ENCODE measurements at places on chromosomes 7 and 10. TPM values are rescaled to one million over a fixed set of nuclear protein-coding genes. Genes with fewer than 3 reads are reported as not detected.

- DNase-seq: no peak
Measured at GRCh38 chr7:14218338-14218737, 228.9 kb upstream of the ETV1 start.

Gene EIF5AL1
- total RNA-seq: not detected

DNA sequence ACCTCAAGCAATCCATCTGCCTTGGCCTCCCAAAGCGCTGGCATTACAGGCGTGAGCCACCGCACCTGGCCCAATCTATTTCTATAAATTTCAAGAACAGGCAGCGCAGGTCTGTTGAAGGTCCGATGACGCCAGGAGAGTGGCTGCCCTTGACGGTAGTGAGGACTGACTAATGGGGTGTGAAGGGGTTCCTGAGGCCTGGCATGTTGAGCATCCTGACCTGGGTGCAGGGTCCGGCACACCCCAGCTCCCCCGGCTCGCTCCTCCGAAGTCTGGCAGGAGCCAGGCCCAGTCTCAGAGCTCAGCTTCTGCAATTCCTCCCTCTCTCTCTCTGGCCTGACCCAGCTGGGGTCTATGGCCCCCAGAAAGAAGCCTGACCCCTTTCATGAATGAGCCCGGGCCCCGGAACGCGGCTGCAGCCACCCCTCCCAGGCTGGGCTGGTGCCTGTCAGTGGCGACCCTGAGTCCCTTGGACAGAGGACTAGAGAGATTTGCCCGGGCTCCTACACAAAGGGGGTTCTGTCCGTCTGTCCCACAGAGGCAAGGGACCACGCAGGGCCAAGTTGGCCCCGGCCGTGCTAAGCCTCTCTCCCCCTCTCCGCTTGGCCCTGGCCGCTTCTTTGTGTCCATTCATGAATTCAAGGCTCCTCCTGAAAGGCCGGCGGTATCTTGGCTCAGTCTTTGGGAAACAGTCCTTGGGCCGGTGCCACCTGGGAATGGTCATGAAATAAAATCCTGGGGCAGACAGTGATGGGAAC, 18.8 kb downstream of the MMD2 start:
- DNase-seq: no peak

- DNase-seq: peak; percentile 69
Measured at GRCh38 chr10:6133331-6134098, 44.7 kb downstream of the RBM17 start.

- no peak for DNase-seq
Measured at GRCh38 chr10:93309062-93309461, 173.1 kb downstream of the MYOF start.

DNA sequence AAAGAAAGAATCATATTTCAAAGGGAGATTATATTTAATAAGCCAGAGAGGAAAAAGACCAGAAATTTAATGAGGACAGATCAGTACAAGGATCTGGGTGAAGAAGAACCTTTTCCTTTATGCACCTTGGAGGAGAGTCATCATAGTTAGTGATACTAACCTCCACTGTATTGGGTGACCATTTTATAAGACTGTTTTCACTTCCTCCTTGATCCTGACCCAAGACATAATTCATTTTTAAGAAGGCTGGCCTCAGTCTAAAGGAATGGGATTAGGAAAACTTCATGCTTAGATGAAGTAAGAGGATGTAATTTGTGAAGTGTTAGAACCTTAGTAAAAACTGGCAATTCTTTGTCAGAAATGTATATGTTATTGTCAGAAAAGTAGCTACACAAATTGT, 68.6 kb downstream of the ADAM22 start:
- no peak for DNase-seq

Gene PIP4K2A
- 90.3 TPM for total RNA-seq

- no peak for DNase-seq
Measured at GRCh38 chr7:94258418-94259300, 136.0 kb upstream of the COL1A2 start.

Gene ZNF777
- total RNA-seq: 7.8 TPM

- no peak for DNase-seq
Measured at GRCh38 chr7:45112648-45113047, 1.2 kb upstream of the TBRG4 start.

Gene TECTB
- total RNA-seq: not detected

Measured in aorta (tissue), 5 donors.